Chondrocyte (in vitro differentiated cells): ENCODE measurements at places on chromosomes 1 and 21. TPM values are rescaled to one million over a fixed set of nuclear protein-coding genes. Genes with fewer than 3 reads are reported as not detected.

DNA sequence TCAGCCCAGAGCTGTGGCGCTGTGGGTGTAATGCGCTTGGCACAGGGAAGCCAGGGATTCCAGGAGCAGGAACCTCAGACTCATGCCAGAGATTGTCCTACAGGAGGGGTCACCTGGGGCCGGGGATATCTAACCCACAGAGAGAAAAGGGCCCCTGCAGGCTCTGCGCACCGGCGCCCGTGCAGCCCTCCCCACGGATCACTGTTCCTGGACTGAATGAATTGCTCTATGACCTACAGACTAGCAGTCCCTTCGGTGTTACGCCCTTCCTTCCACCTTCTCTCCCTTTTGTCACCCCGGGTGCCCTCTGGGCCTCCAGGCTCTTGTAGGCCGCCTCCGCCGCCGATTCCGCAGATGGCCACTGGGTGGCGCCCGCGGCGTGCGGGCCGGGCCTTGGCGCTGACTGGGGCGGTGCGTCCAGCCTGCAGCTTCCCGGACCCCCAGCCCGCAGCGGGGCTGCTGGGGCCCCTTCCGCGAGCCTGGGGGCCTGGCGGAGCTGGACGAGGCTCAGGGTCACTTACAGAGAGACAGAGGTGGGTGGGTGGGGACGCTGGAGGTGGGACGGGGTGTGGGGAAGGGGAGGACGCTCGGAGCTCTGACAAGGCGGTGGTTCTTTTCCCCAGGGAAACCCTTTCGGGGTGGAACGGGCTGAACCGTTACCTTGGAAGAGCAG, 101.3 kb downstream of the IER5 start:
- DNase-seq = no peak

GRCh38 chr1:23575226-23575810, 16.0 kb upstream of the ID3 start:
- no peak for DNase-seq

GRCh38 chr1:172663732-172664131, 4.8 kb downstream of the FASLG start:
- DNase-seq = no peak

DNA sequence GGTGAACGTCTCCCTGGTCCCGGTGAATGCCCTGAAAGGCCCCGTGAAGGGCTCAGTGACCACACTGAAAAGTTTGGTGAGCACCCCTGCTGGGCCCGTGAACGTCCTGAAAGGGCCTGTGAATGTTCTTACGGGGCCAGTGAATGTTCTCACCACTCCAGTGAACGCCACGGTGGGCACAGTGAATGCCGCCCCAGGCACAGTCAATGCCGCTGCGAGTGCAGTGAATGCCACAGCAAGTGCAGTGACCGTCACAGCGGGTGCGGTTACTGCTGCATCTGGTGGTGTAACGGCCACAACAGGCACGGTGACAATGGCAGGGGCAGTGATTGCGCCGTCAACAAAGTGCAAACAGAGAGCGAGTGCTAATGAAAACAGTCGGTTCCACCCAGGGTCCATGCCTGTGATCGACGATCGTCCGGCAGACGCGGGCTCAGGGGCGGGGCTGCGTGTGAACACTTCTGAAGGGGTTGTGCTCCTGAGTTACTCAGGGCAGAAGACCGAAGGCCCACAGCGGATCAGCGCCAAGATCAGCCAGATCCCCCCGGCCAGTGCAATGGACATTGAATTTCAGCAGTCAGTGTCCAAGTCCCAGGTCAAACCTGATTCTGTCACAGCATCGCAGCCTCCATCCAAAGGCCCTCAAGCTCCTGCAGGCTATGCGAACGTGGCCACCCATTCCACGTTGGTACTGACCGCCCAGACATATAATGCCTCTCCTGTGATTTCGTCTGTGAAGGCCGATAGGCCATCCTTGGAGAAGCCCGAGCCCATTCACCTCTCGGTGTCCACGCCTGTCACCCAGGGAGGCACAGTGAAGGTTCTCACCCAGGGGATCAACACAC, 41.5 kb downstream of the ZBTB17 start:
- no peak for DNase-seq

GRCh38 chr1:195306281-195306680, 1302.0 kb downstream of the KCNT2 start:
- no peak for DNase-seq

GRCh38 chr1:212218065-212218464, 67.1 kb upstream of the PPP2R5A start:
- no peak for DNase-seq

DNA sequence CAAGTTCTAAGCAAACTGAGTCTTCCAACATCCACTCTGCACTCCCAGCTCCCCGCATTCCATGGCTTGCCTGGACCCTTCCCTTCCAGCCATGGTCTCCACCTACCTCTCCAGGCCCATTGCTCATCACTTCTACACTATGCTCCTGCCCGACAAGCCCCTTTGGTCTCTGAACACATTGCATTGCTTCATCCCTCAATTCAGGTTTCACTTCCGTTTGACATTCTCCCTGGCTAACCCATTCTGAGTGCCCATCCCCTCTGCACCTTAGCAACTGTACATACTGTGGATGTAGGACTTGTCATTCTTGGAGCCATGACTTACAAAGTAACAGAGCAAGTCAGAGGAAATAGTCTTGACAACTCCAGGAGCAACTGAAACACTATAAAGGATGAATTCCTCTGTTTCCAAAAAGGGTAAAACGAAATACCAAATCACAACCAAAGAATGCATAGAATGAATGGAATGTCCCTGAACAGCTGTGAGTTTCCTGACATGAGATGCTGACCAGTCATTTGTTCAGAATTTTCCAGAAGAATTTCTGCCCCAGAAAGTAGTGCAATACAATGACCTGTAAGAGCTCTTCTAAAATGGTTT, 66.7 kb downstream of the KCNJ6 start:
- DNase-seq = no peak

DNA sequence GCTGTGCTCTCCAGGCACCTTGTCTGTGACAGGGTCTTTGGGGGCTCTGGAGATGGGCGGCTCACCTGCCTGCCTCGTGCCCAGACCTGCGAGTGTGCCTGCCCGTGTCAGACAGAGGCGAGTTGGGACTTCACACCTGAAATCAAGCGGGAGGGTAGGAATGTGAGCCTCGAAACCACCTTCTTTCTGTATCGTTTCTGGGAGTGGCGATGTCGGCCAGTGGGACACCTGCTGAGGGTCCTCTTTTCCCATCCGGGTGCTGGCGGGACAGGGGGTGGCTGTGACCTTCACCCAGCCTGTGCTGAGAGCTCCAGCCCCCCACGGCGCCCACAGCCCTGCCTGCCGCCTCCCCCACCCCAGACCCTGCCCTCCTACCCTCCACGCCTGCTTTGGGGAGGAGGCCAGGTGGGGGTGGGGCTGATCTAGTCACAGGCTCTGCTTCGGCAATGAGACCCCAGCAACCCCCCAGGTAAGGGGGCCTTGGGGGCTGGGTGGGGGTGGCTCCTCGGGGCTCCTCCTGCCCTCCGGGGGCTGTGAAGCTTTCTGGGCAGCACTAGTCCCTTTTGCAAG, 15.6 kb upstream of the FAAP20 start:
- no peak for DNase-seq

- DNase-seq = no peak
Observed at GRCh38 chr1:169392406-169392805, 24.4 kb downstream of the BLZF1 start.

DNA sequence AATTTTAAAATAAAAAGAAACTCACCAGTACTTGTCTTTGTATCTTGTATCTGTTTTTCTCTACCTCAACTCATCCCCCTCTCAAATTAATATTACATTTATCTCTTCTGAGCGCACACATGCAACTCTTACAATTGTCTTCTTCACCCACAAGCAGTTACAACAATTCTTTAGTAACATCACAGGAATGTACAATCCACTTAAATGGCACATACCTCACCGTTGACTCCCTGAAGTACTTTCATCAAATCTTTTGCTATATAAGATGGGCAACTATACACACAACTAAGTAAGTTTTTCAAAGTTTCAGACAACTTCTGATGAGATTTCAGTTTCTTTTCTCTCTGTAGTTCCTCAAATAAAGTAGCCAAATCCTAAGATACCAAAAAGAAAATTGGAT, 28.3 kb downstream of the HEATR1 start:
- DNase-seq = no peak

DNA sequence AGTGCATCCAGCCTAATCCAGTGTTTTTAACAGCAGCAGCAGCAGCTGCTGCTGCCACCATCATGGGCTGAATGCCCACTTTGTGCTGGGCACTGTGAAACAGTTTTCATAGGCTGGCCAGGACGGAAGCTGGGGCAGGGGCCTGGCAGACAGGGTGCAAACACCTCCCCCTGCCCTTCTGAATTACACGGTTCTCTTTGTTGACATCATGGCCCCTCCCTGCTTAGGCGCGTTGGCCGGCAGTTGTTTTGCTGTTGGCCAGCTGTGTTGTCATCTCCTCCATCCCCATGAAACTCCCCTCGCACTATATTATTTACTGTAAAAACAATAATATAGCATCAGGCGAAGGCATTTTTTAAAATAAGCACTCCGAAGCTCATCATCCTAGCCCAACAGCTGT, 33.1 kb downstream of the PTPRU start:
- DNase-seq = peak; percentile 20

GRCh38 chr1:153509729-153510354, 25.9 kb downstream of the S100A6 start:
- no peak for DNase-seq

- DNase-seq = no peak
Observed at GRCh38 chr1:203069030-203069747, 16.6 kb downstream of the MYOG start.

GRCh38 chr1:65319141-65319540, 9.8 kb downstream of the DNAJC6 start:
- no peak for DNase-seq

GRCh38 chr1:111909030-111909429, 80.4 kb downstream of the KCND3 start:
- DNase-seq = no peak

DNA sequence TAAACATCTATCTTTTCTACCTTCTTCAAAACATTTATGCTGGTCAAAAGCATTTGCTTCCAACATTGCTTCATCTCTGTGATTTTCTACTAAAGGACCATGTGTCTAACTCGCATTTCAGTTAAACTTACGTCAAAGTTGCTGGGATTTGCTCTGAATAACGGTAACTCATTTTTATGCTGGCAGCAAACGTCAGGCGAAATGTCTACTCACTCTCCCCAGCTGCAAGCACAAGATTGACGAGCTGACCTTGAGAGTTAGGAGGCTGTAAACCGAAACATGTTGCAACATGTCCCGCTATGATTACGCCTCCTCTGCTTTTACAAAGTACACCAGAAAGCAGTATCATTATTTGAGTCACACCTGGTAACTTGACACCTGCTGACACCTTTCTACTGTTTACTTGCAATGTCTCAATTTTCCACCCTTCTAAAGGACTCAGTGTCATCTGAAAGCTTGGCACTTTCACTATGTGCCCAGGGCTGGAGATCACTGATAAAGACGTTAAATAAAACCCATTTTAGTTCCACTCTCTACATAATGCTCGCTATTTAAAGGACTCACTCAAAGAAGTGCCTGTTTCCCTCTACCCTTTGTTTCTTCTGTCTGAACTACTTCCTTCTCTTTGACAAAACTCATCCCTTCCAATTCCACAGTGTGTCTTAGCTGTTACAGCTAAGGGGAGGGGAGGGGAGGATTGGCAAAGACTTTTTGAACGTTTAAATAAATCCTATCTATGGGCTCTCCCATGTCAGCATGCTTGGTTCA, 111.9 kb downstream of the PTPN14 start:
- DNase-seq = no peak

DNA sequence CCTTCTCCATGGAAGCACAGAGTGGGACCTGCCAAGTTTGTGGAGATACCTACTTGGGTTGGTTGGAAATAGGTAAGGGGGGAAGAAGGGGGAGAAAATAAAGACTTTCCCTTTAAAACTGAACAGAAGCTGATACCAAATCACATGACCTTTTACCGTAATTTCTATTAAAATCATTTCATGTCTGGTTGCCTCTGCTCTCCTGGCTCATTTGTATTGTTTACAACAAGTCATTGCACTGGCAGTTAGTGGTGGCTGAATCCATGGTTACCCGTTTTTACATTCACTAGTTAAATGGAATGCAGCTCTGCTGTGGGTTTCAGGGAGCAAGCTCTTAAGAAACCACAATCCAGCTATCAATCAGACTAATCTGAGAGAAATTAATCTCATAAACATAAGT, 353.7 kb upstream of the ESRRG start:
- DNase-seq = no peak

- DNase-seq = no peak
Observed at GRCh38 chr1:176994931-176995596, 169.4 kb downstream of the ASTN1 start.

GRCh38 chr1:66405061-66405460, 128.9 kb upstream of the SGIP1 start:
- DNase-seq = no peak

GRCh38 chr1:165577707-165578106, 33.9 kb downstream of the LRRC52 start:
- DNase-seq = no peak

- DNase-seq = no peak
Observed at GRCh38 chr1:25619101-25619890, 2.7 kb downstream of the MAN1C1 start.

GRCh38 chr21:36087362-36088138, 17.7 kb downstream of the CBR1 start:
- DNase-seq = no peak

DNA sequence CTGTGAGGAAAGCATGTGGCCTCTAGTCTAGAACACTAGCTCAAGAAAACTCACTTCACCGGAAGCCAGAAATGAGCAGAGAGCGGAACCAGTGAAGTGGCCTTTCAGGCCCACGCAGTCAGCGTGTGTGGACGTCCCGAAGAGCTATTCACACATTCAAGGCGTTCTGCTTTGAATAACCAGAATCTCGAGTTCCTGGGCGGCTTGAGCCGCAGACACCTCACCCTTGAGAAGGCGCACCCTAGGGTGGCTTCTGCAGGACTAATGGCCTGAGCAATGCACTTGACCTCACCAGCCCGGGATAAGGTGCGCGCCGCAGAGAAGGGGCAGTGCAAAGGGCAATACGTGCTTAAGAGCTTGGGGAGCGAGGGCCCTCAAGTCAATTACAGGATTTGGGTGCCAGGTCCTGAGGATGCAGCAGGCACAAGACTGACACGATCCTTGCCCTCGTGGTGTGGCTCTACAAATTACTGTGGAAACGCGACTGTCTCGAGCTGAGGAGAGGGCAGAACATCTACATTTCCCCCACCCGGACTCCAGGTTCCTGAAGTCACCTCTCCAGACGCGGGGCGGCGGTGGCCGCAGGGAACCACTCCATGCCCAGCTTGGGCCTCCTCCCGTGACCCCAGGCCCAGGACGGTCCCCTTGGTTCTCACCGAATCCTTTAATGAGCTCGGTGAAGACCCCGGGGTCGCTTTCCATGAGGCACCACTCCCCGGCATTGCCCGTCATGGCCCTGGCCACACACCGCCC, 455 bp downstream of the UCHL5 start:
- no peak for DNase-seq

The BRWD1 gene
- 26.5 to 33.0 TPM (median 28.4 TPM) in 3 replicates for total RNA-seq

The CHIT1 gene
- not detected in 3 replicates for total RNA-seq

The FNDC5 gene
- total RNA-seq = 2.6 to 4.6 TPM (median 4.0 TPM) in 3 replicates

The FRRS1 gene
- 2.0 to 5.2 TPM (median 2.2 TPM) in 3 replicates for total RNA-seq

The BRINP3 gene
- total RNA-seq = not detected in 3 replicates

The ARHGEF10L gene
- 27.3 to 40.6 TPM (median 40.0 TPM) in 3 replicates for total RNA-seq

The ETV3L gene
- not detected in 3 replicates for total RNA-seq

The RIMS3 gene
- total RNA-seq = 4.8 to 26.3 TPM (median 26.0 TPM) in 3 replicates
